ENCODE measurements at places on chromosomes 7 and 10. TPM values are rescaled to one million over a fixed set of nuclear protein-coding genes. Genes with fewer than 3 reads are reported as not detected.

OR6V1 gene
- not detected for total RNA-seq

PRRT4 gene
- 0.50 TPM for total RNA-seq

NODAL gene
- total RNA-seq = not detected

TLL2 gene
- 0.17 TPM for total RNA-seq

Data from A549 treated with GW870086 at 1 μM for 4 hours (cell line).